ENCODE measurements at places on chromosomes 12 and 14. TPM values are rescaled to one million over a fixed set of nuclear protein-coding genes. Genes with fewer than 3 reads are reported as not detected.

- DNase-seq = no peak
Observed at GRCh38 chr12:15932327-15932726, 21.2 kb downstream of the DERA start.

DNA sequence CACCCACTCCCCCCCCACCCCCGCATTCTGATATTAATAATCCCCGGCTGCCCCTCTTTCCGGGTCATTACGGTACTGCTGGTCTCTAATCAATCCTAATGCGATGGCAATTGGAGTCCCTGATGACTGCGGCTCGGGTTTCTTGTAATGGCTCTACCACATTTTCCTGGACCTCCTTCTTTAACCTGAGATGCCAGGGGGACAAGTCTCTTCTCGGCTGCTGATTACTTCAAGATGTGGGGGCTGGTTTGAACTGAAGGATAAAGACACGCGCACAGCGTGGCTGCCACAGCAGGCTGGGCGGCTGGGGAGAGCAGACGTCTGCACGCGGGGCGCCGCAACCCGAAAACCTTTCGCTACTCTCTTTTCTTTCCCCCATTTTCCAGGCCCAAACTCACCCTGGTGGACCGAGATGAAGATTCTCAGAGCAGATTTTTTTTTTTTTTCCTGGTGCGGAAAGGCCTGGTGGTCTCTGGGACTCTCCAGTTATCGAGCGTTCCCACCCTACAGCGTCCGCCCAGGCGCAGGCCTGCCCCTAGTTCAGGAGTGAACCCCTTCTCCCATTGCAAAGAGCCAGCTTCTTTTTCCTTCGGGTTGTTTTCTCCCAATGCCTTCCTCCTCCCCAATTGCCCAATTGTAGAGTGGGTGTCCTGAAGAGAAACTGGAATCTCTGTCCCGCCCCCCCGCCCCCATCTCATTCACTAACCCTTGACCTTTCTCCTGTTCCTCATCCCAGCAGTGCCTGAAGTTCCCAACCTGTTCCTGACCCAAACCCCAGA is 6.0 kb upstream of the SIX1 start:
- DNase-seq = no peak

The PTPRQ gene
- 26.1 TPM for polyA plus RNA-seq

- DNase-seq = no peak
Observed at GRCh38 chr14:21192875-21193535, 37.1 kb upstream of the OR5AU1 start.

GRCh38 chr12:128942960-128943477 is 89.7 kb downstream of the GLT1D1 start:
- DNase-seq = no peak

DNA sequence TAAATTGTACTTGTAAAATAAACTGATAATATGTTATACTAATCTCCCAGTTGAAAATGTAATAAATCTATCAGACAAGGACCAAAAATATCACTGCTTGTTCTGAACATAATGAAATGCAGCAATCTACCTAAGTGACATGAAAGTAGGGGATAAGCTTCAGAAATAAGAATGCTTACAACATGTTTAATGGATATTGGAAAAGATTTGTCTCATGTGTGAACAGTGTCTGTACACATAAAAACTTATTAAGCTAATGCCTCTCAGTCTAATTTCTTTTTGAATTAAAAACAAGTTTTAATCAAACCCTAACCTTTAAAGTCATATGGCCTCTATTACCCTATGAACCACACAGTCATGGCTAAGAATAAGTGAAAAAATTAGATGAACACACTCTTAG is 465.3 kb downstream of the MDGA2 start:
- no peak for DNase-seq

DNA sequence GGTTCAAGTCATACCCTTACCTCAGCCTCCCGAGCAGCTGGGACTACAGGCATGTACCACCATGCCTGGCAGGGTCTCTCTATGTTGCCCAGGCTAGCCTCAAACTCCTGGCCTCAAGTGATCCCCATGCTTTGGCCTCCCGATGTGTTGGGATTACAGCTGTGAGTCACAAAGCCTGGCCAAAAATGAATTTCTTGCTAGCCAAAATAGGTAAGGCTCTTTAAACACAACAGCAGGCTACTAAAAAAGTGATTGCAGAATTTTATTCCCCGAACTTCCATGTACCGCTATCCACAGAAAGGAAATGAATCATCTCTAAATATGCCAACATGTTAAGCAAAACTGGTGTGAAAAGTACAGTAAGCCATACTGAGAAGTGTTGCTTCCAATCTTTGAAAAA is 50.6 kb downstream of the WDHD1 start:
- no peak for DNase-seq

The DCN gene
- 446 TPM for polyA plus RNA-seq

GRCh38 chr12:106288101-106288493 is 14.4 kb upstream of the TCP11L2 start:
- DNase-seq = no peak

GRCh38 chr12:58592475-58593207 is 327.7 kb downstream of the LRIG3 start:
- no peak for DNase-seq

- no peak for DNase-seq
Observed at GRCh38 chr14:68518166-68518565, 274.7 kb downstream of the ZFP36L1 start.

GRCh38 chr12:62622177-62622576 is 155.6 kb downstream of the MON2 start:
- no peak for DNase-seq

GRCh38 chr12:2892246-2892645 is 1.6 kb downstream of the TULP3 start:
- DNase-seq = no peak

The CFAP251 gene
- polyA plus RNA-seq = 16.1 TPM

- no peak for DNase-seq
Observed at GRCh38 chr12:83065562-83065961, 378.9 kb downstream of the TMTC2 start.

DNA sequence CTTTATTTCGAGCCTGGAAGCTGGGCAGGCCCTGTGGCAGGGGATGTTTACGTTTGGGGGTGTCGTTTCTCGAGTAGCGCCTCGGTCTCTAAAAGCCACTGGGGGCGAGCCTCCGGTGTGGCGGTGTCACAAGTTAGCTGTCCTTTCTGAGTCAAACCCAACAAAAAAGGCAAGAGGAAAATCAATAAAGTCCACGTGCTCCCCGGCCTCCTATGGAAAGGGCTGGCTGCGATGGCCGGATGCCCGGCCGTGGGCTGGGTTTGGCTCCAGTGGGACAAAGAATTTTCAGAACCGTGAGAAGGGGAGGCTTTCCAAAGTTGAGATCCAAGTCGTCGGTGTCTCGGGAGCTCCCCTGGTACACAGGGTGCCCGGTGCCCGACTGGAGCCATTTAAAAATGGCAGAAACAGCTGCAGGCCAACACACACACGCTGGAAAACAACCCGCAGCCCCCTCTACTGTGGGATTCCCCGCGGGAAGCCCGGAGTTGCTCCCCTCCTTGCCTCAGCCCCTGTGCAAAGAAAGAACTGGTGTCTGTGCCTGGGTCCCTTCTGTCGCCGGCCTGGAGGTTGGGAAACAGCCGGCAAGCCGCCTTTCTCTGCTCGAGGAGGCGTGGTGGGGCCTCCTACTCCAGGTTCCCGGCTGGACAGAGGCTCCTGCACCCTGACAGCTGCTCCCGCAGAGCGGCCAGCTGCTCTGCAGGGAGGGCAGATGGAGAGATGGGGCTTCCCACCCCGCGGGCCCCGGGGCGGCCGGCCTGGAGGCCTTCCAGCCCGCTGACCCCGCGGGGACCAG is 1.9 kb downstream of the BCL7A start:
- no peak for DNase-seq

- DNase-seq = no peak
Observed at GRCh38 chr12:38872156-38872555, 33.2 kb downstream of the CPNE8 start.

DNA sequence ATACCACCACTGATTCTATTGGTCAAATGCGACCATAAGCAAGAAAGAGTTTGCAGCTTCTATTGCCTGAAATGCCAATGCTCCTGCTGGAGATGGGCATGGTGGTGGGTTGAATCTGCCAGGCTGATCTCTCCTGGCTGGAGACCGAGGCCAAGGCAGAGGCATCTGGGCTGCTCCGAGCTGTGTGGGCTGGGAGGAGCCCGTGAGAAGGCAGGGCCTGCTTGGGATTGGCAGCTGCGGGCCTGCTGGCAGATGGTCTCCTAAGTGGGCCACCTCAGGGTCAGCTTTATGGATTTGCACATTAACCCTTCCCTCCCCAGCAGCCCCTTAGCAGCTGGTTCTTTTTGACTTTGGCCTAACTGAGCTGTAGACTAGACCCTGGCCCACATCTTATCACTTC is 25.4 kb downstream of the SRRM4 start:
- DNase-seq = no peak

The DTX1 gene
- 14.5 TPM for polyA plus RNA-seq

The SALL2 gene
- 74.4 TPM for polyA plus RNA-seq

The ADAM20 gene
- polyA plus RNA-seq = 0.16 TPM

The DYNC1H1 gene
- 347 TPM for polyA plus RNA-seq

DNA sequence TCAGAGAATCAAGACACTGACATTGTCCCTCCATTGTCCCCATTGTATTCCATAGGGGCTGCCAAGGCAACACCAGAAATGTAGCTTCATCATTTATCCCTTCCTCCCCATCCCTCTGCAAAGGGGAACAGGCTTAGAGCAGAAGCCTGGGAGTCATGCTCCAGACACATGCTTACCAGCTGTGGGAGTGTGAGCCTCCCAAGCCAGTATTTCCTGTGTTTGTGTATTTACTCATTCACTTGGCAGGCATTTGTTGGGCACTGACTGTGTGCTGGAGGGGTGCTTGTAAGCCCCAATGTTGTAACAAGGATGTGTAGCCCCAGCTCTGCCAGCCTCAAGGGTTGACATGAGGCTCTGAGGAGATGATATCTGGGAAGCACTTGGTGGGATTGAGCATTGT is 46.0 kb upstream of the TCL1A start:
- no peak for DNase-seq

GRCh38 chr14:81529391-81529790 is 4.3 kb downstream of the SEL1L start:
- DNase-seq = no peak

DNA sequence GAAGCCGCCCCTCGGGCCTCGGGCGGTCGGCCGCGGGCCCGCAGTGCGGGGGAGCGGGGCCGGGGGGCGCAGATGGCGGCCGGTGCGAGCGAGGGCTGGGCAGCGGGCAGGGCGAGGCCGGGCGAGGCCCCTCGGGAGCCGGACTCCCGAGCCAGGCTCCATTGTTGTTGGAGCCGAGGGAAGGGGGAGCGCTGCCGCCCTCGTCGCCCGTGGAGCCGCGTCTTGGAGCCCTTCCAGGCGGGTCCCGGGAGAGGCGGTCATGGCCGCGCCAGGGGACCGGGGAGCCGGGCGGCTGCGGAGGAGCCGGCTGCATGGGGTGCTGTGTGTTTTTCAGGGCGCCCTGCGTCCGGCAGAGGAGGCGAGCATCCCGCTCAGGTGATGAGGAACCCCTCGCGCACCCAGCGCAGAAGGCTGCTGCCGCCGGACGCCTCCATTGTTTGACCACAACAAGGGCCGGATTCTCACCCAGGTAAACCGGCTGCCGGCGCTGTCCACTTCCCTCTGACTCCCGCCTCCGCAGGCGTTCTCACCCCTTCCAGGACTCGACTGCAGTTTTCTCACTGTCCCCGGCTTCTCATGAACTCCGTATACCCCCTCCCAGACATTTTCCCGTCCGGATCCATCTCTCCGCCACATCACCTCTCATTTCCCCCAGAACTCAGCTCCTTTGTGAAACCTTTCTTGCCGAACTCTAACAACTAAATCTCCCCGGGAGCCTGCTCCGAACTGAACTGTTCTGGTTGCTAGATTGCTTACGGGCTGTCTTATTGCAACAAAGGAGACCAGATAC is 732 bp downstream of the ZNF664 start:
- DNase-seq = no peak

Measured in renal pelvis (tissue), 12 donors.